ENCODE measurements at places on chromosomes 3 and 15. TPM values are rescaled to one million over a fixed set of nuclear protein-coding genes. Genes with fewer than 3 reads are reported as not detected.
A peak's percentile ranks its signal among the peaks of the same experiment; 100 is the strongest.

FOXB1 gene
- total RNA-seq = not detected

OR5K2 gene
- not detected for total RNA-seq

GPR176 gene
- total RNA-seq = 58.1 TPM

DNA sequence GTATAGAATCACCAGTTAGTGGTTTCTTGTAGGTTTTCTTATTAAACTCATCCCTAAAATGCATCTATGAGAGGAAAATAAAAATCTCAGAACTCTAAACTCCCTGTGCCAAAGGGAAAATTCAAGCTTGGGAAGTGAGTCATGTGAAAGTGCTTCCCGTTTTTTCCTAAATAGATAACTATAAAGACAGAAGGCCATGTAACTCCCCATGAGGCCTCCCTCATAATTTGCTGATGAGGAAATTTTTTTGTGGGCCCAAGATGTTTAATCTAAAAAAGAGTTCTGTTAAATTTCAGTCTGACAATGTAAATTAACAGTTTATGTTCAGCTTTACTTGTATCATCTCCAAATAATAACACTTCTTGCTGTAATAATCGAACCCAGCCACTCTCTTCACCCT is 1273.9 kb downstream of the OTOL1 start:
- peak; percentile 24 for DNase-seq

DNA sequence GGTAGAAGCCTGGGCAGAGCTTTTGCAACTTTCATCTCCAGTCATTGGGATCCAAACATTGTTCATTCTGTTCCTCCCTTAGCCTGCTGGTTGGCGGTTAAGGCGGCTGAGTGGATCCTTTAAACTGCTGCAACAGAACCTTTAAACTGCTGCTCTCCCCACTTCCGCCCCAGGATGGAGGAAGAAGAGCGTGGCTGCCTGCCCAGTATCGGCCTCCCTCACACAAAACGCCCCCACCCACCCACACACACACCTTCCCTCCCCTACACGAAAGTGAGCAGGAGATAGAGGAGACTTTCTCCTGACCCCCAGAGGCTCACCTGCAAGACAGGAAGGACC is 460 bp upstream of the ZMAT3 start:
- DNase-seq = no peak

- DNase-seq = no peak
Measured at GRCh38 chr15:26091184-26091583, 228.1 kb upstream of the ATP10A start.

DNA sequence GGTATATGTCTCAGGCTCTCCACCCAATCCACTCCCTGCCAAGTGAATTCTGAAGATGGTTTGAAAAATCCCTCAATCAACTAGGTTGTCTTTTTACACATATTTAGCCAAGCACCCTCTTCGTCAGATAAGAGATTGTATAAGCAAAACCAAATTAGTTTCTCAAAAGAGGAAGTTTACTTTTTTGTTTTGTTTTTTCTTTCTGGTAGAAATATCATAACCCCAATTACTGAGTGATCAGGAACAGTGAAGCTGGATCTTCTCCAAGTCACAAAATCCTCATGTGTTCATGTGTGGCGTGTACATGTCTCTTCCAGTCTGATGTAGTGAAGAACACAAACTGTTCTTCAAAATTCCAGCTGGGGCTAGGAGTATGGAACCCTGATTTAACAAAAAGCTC is 180.6 kb downstream of the FOXP1 start:
- DNase-seq = no peak

DNA sequence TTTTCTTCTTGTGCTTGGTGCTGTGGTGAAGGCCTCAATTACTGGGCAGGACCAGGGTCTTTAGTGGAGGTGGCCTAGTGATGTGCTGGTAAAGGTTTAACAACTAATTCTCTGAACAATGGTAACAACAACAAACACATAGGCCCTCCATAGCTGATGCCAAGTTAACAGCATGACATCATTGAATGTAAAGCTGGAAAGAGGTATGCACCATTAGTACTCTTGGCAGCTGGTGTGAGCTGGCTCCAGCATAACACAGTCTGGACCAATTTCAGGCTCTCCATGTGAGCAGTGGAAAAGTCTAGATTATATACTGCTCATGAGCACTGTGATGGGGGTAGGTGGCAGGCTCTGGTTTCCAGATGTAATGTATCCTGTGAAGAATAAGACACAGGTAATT is 61.8 kb downstream of the SLC7A14 start:
- no peak for DNase-seq
